ENCODE measurements at places on chromosomes 13 and 19.

GRCh38 chr19:4376671-4376990, 23.7 kb downstream of the SH3GL1 start:
- DNase-seq, result no peak

- DNase-seq, result no peak
Measured at GRCh38 chr19:13066933-13067807, 35.5 kb downstream of the LYL1 start.

- DNase-seq, result no peak
Measured at GRCh38 chr13:50509771-50510441, 333.6 kb downstream of the DLEU7 start.

- no peak for DNase-seq
Measured at GRCh38 chr19:37931881-37932655, 25.1 kb downstream of the SIPA1L3 start.

DNA sequence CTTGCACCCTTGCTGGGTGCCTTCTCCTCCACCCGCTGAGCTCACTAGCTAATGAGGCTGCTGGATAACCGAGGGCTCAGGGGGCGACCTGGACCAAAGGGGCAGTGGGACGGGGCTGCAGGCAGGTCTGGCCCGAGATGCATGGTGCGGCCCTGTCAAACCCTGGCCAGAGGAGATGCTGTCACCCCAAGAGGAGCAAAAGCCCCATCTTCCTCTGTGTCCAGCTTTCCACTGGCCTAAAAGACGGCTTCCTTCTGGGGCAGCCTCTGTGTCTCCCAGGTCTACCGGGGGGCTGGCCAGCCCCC, 261.8 kb downstream of the TBC1D4 start:
- DNase-seq, result no peak

GRCh38 chr19:36572593-36573019, 486 bp downstream of the ZNF529 start:
- DNase-seq, result no peak

GRCh38 chr19:38394488-38394887, 6.0 kb downstream of the SPRED3 start:
- no peak for DNase-seq

- peak; percentile 47 for DNase-seq
Measured at GRCh38 chr13:86020351-86021002, 221.3 kb upstream of the SLITRK6 start.

- no peak for DNase-seq
Measured at GRCh38 chr19:41395355-41395754, 1.8 kb downstream of the EXOSC5 start.

DNA sequence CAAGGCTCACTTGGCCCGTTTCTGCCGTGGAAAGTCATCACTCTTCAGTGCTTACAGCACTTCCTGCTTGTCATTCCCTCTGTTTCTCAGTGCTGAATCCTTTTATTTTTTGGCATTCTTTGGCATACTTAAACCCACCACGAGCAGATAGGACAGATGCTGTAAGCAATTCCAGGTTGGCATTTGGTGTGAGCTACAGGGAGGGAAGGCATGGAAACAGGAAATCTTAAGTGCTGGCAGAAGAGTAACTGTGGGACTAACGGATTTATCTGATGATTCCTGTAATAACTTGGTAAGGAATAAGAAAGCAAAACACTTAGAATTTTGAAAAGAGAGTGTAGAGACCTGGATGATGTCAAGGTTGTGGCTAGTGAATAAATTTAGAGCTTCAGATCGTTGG, 273.4 kb downstream of the GPC6 start:
- DNase-seq, result no peak

GRCh38 chr13:112067871-112068539, 1.1 kb downstream of the SOX1 start:
- no peak for DNase-seq

GRCh38 chr19:49595819-49596404, 4.9 kb downstream of the PRR12 start:
- DNase-seq, result no peak

- no peak for DNase-seq
Measured at GRCh38 chr19:6610934-6611852, 20.2 kb upstream of the CD70 start.

GRCh38 chr19:33394723-33395560, 21.4 kb downstream of the CEBPG start:
- DNase-seq, result no peak

DNA sequence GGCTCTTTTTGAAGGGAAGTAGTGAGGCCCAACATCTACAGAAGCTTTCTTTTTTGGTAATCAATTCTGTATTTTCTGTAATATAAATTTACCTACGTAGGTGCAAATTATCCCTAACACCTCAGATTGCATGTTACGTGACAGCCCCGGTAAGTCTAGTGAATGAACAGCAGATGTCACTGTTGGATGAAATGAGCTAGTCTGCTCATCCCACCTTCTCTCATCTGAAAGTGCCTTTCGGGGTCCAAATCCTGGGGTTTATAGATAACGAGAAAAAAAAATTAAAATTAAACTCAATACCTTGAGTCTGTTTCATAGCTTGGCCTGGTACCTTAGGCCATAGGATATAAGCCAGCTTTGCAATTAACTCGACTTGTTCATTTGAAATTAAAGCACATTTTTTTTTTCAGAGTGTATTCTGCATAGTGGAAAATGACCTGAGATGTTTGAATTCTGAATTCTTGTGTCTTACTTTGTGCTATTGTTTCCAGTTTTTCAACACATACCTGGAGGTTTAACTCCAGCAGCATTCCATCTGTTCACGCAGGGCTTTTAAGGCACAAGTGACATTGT, 548.2 kb downstream of the GPC5 start:
- DNase-seq, result peak; percentile 33

DNA sequence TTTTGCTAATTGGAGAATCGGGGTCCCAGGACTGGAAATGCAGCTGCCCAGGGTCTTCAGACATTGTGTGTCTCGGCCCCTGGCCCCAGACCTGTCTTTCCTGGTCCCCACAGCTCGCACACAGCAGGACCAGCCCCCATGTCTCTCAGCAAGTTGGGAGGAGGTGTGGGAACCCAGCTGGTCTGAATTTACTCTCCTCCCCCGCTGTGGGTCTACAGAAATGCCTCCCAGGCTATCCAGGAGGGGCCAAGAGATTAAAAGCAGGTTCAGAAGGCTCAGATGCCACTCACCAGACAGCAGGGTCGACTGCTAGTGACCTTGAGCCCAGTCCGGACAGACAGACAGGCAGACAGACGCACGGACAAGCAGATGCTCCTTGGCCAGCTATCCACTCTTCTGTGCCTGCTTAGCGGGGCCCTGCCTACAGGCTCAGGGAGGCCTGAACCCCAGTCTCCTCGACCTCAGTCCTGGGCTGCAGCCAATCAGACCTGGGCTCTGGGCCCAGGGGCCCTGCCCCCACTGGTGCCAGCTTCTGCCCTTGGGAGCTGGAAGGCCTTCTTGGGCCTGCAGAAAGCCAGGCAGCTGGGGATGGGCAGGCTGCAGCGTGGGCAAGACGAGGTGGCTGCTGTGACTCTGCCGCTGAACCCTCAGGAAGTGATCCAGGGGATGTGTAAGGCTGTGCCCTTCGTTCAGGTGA, at the start of gene DAND5:
TSS of gene DAND5 (plus strand) at position 285 of the 697 bp plus-strand sequence. CDS start at position 370, 85 bp downstream.
- no peak for DNase-seq

- DNase-seq, result peak; percentile 86
Measured at GRCh38 chr19:38851622-38852230, 1.9 kb upstream of the HNRNPL start.

- no peak for DNase-seq
Measured at GRCh38 chr19:53424968-53425597, 6.7 kb upstream of the ZNF761 start.
